ENCODE measurements at places on chromosomes 7 and 10.

DNA sequence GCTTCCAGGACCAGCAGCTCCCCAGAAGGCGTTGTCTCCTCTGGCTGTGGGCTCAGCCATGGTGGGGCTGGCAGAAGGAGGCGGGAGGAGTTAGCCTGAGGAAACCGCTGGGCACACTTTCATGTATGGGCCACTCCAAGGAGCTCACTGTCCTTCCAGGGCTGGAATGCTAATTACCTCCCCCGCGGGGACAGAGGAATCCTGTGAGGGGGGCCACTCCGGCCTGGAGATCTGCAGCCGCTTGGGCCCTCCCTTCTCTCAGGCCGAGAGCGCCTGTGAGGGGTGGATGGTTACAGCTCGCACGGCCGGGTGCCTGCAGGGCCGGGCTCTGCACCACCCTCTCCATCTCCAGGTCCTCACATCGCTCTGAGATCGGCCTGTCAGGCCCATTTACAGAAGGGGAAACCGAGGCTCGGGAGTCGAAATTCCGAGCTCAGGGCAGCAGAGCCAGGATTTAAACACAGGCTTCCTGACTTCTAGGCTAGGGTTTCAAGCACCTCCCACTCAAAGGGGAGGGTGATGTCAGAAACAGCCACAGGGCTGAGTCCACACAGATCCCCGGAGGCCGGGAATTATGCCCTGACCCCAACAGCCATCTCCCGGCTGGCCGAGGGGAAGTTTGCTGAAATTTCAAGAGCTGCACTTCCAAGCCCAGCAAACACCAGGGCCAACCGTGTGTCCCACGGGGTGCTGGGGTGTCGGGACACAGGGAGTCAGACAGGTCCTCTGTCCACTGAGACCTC lies 59.1 kb downstream of the PDGFA start:
- DNase-seq, result no peak

DNA sequence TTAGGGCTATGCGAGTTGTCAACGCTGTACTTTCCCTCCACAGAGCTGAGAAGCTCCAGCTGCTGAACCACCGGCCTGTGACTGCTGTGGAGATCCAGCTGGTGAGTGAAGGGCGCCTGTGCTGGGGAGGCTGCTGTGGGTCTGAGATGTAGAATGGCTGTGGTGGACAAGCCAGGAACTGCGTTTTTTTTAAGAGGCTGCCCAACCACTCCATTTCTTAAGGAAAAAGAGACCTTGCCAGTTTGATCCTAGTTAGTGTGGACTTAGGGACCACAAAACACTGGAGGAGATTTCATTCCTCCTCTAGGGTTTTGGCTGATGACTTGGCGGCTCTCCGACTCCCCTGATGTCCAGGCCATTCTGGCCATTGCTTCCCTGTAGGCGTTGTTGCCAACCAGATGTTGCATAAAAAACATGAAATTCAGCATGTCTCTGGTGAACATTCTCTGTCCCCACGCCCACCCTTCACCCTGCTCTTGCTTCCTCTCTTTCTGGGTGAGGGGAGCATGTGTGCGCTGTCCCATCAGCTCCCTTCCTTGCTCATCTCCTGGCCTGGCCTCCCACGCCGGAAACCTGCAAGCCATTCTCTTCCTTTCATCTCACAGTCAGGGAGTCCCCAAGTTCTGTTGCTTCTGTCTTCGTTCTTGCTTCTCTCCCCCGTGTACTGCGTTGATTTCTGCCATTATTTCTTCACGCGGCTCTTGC lies 30.9 kb downstream of the CRCP start:
- DNase-seq, result no peak

DNA sequence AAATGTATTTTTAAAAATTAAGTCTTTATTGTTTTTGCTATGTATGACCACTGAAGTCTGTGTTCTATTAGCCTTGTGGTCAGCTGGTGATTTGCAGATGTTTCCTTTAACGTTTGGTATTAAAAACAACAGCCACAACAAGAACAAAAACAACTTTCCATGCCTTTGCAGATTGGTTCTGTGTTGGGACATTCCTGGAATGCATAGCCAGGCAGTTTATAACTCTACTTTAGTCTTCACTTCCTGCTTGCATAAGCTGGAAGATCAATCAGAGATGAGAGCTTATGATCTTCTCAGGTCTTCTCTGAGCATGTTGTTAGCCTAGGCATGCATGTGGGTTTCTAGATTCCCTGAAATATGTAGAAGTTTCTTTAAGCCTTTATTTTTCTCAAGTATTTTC lies 58.9 kb upstream of the SEMA3C start:
- no peak for DNase-seq

- DNase-seq, result no peak
Measured at GRCh38 chr7:67343114-67343513, 346.5 kb downstream of the TYW1 start.

- DNase-seq, result no peak
Measured at GRCh38 chr10:50334273-50334672, 83.0 kb upstream of the ASAH2 start.

DNA sequence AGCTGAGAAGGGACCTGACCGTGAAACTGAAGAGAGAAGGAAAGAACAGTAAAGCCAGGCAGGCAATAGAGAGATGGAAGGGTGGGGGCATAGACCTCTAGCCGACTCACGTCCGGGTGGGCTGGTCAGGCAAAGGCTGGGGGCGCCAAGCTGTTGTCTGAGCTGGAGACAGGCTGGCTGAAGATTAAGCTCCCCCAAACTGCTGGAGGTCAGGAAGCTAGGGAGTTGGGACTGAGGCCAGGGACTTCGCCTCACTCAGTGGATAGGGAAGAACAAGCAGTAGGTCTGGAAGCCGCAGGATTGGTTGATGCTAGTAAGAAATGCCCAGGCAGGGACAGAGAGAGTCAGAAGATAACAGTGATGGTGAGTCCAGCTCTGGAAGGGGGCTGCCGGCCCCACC lies 5.3 kb downstream of the PITX3 start:
- no peak for DNase-seq

DNA sequence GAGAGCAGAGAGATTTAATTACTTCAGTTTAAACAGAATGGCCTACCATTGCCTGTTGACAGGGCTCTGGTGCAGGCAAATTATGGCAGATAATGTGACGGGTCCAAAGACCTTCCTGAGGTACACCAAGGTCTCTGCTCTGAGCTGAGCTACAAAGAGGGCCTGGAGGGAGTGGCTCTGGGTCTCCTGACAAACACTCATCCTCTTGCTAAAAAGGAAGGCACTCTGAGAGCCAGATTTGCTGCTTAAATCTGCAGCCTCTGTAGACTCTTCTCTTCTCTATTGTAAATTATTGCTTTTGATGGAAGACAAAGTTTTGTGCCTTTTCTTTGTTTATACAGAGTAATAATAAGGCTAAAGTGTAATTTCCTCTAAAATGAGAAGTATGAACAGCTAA lies 529.5 kb upstream of the FZD8 start:
- no peak for DNase-seq
